Gastroesophageal sphincter (tissue), 4 donors: ENCODE measurements at places on chromosomes 5 and 9.

DNA sequence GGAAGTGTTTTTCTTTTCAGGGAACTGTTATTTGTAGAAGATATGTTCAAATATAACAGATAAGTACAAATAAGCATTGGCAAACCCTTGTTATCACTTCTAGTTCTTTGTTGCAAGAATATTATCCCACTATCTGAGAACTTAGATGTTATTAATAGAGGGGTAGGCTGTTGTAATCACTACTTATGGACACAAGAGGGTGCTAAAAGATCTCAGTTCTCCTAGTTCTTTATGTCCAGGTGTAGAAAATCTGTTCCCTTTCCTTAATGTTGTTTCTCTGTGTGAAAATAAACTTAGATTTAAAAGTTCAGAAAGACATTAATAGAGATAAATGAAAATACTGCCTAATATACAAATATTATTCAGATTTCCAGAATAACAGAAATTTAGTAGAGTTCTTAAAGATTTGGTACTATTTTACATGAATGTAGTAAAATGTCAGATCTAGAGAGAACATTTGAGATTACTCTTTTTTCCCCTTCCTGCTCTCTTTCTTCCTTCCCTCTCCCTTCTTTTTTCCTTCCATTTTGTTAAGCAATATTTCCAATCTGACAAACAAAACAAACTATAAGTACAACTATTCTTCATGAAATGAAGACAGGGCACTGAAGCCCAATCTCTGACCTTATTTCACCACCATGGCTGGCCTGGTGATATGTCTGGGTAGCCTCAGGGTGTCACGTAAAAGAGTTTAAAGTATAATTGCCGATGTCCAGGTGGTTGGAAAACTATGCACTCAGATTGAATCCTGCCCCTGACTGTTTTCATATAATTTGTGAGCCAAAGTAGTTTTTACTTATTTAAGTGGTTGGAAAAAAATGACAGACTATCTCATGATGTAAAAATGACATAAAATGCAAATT, 43.6 kb upstream of the C5orf46 start:
- no peak for ATAC-seq
- no peak overlapping the region for H3K4me3 ChIP-seq
- H3K27ac ChIP-seq: no peak overlapping the region
- no peaks in the 10 kb centered on the region for H3K27me3 ChIP-seq
- H3K36me3 ChIP-seq: no peaks in the 10 kb centered on the region
- no peaks in the 10 kb centered on the region for H3K4me1 ChIP-seq

DNA sequence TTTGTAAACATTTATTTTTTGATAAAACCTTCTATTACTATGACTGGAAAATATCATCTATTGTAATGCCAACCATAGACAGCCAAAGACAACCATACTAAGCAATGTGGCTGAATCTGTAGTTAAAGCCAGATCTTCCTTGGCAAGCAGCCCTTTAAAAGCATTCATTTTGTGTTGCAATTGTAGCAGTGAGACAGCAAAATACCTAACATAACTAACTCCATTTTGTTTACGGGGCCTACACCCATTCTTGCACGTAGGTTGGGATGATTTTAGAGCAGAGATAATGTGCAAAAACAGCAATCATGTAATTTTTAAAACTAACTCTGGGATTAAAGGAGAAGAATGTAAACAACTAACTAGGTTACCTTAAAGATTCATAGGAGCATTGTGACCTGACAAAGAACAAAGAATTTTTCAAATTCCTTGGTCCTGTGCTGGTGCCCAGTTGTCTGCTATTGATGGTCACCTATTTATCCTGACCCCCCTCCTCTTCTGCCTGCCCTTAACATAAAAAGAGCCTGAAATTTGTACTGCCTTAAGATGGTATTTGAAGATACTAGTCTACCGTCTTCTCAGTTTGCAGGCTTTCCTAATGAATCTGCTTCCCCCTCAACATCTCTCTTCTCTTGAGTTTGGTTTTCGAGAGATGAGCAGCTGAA, 10.6 kb downstream of the IFNA1 start:
- no peaks in the 10 kb centered on the region for H3K4me1 ChIP-seq
- H3K4me3 ChIP-seq: no peak overlapping the region
- ATAC-seq: no peak
- no peak overlapping the region for H3K27ac ChIP-seq
- no peaks in the 10 kb centered on the region for H3K36me3 ChIP-seq

GRCh38 chr9:120944434-120944843, 17.8 kb upstream of the TRAF1 start:
- H3K4me3 ChIP-seq: no peak overlapping the region
- H3K27ac ChIP-seq: peak overlapping the region; percentile 90
- H3K27me3 ChIP-seq: no peaks in the 10 kb centered on the region
- no peaks in the 10 kb centered on the region for H3K36me3 ChIP-seq

GRCh38 chr5:54644226-54644625, 126.7 kb downstream of the SNX18 start:
- no peak for ATAC-seq
- H3K4me1 ChIP-seq: peaks cover 35% of the 10 kb centered on the region
- no peak overlapping the region for H3K27ac ChIP-seq
- no peak overlapping the region for H3K4me3 ChIP-seq
- no peaks in the 10 kb centered on the region for H3K27me3 ChIP-seq

GRCh38 chr9:127522727-127523126, 71.4 kb downstream of the LRSAM1 start:
- peaks cover 18% of the 10 kb centered on the region for H3K4me1 ChIP-seq
- no peaks in the 10 kb centered on the region for H3K27me3 ChIP-seq
- ATAC-seq: no peak
- no peak overlapping the region for H3K4me3 ChIP-seq
- H3K27ac ChIP-seq: no peak overlapping the region
- no peaks in the 10 kb centered on the region for H3K36me3 ChIP-seq

- ATAC-seq: no peak
- no peak overlapping the region for H3K27ac ChIP-seq
- H3K4me3 ChIP-seq: no peak overlapping the region
These were observed 91.8 kb upstream of the DMRTA1 start for GRCh38 chr9:22354699-22355384.

GRCh38 chr5:135553688-135554462, 18.1 kb upstream of the NEUROG1 start:
- H3K36me3 ChIP-seq: no peaks in the 10 kb centered on the region
- ATAC-seq: no peak
- H3K27ac ChIP-seq: no peak overlapping the region

DNA sequence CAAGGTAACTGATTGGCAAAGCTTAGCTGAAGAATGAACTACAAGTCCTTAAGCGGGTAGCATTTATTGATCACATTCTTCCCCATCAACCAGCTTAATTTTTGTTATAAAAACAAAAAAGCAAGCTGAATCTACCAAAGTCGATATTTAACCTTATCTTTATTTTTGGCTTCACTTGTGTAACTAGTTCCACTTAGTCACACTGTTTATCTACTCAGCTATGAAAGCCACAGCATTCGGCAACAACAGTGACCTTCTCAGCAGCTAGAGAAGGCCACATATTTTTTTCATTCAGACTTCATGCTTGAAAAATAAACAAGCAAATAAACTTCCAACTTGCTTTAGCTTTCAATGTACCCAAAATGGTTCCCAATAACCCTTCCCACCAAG, 69.4 kb downstream of the KLHL3 start:
- no peaks in the 10 kb centered on the region for H3K4me1 ChIP-seq
- ATAC-seq: no peak
- no peak overlapping the region for H3K4me3 ChIP-seq
- H3K36me3 ChIP-seq: no peaks in the 10 kb centered on the region
- H3K27ac ChIP-seq: no peak overlapping the region
- no peaks in the 10 kb centered on the region for H3K27me3 ChIP-seq

- no peak overlapping the region for H3K4me3 ChIP-seq
- H3K27ac ChIP-seq: no peak overlapping the region
These were observed 9.3 kb upstream of the PFDN1 start for GRCh38 chr5:140312067-140312790.

DNA sequence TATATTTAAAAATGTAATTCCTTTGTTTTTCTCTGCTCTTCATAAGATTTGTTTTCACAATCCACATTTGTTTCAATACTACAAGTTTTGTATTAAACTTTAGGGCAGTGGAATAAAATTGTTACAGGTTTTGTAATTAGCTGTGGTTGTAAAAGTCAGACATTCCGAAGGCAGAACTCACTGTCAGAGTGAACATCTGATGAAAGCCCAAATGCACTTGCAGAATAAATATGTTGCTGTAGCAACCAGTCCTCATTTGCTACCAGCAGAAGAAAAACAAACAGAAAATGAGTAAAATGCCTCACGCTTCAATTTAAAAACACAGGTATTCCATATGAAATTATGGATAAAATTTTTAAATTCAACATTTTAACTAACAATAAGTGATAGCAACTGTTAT, 740.1 kb upstream of the FAM174A start:
- no peaks in the 10 kb centered on the region for H3K36me3 ChIP-seq
- ATAC-seq: no peak
- no peaks in the 10 kb centered on the region for H3K4me1 ChIP-seq
- H3K27me3 ChIP-seq: no peaks in the 10 kb centered on the region

GRCh38 chr5:17190242-17190778, 27.1 kb upstream of the BASP1 start:
- H3K36me3 ChIP-seq: no peaks in the 10 kb centered on the region
- peaks cover 8% of the 10 kb centered on the region for H3K27me3 ChIP-seq
- peak; percentile 83 for ATAC-seq
- no peak overlapping the region for H3K27ac ChIP-seq

DNA sequence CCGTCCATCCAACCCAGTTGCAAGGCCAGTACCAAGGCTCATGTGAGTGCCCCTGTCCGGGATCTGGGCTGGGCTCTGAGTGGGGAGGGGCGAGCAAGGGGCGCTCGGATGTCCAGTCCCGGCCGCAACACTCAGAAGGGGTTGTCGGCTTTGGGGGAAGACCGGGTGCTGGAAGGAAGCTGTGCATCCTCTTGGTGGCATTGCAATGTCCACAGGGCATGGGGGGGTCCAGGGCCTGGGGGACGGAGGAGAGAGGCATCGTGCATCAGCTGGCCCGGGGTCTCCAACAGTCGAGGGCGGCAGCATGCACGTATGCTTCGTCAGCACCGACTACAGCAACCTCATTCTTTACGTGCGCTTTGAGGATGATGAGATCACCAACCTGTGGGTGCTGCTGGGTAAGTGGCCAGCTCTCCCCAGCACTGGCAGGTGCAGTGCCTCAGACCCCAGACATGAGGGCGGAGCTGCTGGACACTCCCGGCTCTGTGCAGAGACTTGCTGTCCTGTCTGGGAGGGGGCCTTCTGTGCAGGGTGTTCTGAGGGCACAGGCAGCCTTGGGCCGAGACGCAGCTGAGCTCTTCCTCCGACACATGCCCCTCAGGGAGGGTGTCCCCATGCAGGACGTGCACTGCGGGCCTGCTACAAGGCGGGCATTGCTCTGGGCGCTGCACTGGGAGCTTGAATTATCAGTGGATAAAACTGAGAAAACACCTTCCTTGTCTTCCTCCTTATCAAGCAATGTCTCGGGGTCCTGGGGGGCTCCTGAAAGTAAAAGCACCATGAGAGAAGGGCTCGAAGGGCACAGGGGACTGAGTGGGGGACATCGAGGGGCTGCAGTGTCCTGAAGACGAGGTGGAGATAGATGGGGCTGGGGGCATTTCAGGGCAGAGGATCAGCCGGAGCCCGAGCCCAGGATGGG, 22.5 kb downstream of the GLT6D1 start:
- no peak overlapping the region for H3K27ac ChIP-seq
- ATAC-seq: no peak
- no peak overlapping the region for H3K4me3 ChIP-seq
- H3K27me3 ChIP-seq: peaks cover 78% of the 10 kb centered on the region
- no peaks in the 10 kb centered on the region for H3K4me1 ChIP-seq
- no peaks in the 10 kb centered on the region for H3K36me3 ChIP-seq

DNA sequence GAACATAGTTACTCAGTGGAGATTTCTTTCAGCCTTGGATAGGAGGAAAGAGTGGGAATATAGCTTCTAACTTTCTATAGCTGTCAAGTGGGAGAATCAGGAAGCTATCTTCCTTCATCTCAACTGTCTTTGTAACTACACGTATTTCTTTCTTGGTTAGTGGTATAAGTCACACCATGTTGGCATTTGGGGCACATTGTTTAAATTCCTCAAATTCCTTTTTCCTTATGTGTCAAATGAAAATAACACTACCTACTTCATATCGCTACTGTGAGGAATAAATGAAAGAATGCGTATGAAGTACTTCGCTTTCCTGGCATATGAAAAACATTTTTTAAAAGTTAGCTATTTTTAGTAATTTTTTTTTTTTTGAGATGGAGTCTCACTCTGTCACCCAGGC, 1082.5 kb upstream of the WWC1 start:
- no peak for ATAC-seq
- no peaks in the 10 kb centered on the region for H3K27me3 ChIP-seq
- H3K4me1 ChIP-seq: peaks cover 8% of the 10 kb centered on the region
- H3K4me3 ChIP-seq: no peak overlapping the region
- no peaks in the 10 kb centered on the region for H3K36me3 ChIP-seq

DNA sequence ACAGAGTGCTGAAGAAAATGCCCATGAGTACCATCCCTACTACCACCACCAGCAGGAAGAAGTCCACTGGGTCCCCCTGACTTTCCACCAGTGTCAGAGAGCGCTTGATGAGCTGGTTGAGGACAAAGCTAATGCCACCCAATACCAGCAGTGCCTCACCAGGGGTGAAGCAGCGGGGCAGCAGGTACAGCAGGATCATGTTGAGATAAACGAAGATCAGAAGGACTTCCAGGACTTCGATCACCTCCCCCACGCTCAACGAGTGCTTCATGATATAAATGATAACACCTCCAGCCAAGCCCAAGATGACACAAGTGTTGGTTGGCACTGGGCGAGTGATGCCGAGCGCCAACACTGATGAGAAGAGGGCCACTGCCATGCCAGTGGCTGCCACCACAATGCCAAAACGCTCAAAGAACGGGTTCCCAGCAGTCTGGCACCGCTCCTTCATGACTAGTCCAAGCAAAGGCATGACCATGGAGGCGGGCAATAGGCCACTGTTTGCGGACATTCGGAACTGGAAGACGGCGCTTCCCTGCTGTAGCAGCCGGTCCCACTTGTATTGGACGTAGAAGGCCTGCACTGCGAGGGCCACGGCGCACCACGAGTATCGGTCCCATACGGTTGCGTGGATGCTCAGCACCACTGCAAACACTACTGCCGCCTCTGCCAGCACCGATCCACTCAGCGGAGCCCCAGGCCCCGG, 679 bp downstream of the DOLK start:
- peak; percentile 45 for ATAC-seq
- no peaks in the 10 kb centered on the region for H3K36me3 ChIP-seq
- H3K27ac ChIP-seq: peak overlapping the region; percentile 97
- no peaks in the 10 kb centered on the region for H3K27me3 ChIP-seq

DNA sequence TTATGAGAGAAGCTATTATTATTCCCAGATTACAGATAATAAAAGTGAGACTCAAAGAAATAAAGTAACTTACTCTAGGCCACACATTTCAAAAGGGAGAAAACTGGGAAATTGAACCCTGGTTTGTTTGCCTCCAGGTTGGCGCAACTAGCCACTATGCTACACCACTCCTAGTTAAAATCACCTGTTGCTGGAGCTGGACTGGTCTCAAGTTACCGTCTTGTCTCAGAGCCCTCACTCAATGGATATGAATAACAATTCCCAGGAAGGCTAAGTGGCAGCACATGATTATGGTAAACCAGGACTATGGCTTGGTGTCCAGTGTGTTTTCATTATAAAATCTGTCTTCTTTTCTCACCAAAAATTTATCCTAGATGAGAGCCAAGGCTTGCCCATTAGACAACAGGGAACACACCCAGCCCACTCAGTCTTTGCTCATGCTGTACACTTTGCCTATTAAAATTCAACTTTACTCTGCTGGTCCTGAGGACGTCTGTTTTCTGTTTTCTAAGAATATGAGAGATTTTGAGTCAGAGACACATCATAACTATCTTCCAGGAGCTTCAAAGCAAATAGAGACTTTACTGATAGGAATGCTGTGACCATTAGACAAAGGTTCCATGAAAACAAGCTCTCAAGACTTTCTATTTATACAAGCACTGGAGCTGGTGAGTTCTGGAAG, 58.1 kb downstream of the ADRB2 start:
- no peak overlapping the region for H3K27ac ChIP-seq
- ATAC-seq: no peak
